AG09309 (cell line): ENCODE measurements at places on chromosomes 7 and 10.
A peak's percentile ranks its signal among the peaks of the same experiment; 100 is the strongest.

- no peak for DNase-seq
Measured at GRCh38 chr10:14560274-14560673, 214.4 kb downstream of the FAM107B start.

- no peak for DNase-seq
Measured at GRCh38 chr7:51160411-51160810, 156.2 kb downstream of the COBL start.

DNA sequence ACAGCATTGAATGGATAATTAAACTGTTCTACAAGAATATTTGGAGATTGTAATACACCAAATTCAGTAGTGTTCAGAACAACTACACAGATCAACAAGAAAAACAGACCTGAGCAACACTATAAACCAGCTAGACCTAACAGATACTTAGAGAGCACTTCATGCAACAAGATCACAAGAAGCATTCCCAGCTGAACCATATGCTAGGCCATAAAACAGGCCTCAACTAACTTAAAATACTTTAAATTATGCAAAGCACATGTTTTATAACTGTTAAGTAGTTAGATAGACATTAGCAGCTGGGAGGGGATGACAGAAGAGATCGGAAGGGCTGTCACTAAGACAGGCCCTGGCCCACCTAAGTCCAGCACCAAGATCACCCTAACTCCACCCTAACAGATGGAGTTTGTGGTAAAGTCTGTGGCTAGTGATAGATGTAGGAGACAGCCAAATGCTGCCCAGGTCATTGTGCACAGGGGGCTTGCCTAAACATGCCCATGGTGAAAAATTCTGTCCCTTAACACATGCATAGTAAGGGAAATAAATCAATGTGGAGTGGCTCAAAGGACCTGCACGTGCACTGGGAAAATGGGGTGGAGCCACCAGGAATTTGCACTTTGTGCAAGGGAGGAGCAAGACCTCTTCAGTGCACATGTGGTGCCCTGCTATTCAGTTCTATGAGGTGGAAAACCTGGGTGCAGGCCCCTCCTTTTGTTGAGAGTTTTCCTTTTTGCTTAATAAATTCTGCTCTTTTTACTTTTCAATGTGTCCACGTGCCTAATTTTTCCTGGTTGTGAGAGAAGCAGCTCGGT, 567.8 kb upstream of the NRG3 start:
- DNase-seq, result no peak

GRCh38 chr10:15804109-15804508, 56.2 kb downstream of the MINDY3 start:
- DNase-seq, result no peak

GRCh38 chr10:48580236-48580635, 24.6 kb downstream of the ARHGAP22 start:
- no peak for DNase-seq

DNA sequence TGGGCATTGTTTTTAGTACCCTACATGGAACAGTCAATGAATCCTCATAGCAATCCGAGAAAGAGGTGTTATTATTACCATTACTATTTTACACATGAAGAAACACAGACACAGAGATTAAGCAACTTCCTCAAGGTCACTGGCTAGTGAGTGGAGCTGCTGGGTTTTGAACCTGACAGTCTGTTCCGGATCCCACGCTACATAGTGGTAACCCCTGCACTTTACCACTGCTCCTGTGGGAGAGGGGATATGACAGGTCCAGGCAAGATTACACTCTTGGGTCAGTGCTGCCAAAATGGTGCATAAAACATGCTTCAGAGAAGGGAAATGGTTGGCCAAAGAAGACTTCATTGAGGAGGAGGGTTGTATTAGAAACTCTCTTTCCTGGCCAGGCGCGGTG, 185.7 kb downstream of the XPNPEP1 start:
- DNase-seq, result no peak

- DNase-seq, result no peak
Measured at GRCh38 chr7:7408001-7408770, 127.5 kb downstream of the COL28A1 start.

GRCh38 chr7:48084727-48085432, 4.2 kb upstream of the UPP1 start:
- peak; percentile 96 for DNase-seq

DNA sequence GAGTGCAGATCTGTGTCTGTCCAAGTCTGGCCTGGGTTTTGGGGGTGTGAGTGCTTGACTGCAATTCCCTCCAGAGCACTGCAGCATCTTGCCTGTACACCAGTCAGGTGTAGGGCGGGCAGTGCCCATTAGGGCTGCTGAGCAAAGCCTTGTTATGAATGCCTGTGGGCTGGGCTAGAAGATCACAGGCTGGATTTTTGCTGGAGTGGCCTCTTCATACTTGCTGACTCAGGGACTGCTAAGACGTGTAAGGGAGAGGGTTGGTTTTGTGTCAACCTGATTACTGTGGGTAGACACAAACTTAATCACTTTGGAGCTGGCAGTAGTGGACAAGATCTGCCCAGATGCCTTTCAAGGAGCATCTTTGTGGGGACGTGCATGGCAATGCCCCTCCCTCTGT, 29.6 kb downstream of the DMBT1 start:
- no peak for DNase-seq

DNA sequence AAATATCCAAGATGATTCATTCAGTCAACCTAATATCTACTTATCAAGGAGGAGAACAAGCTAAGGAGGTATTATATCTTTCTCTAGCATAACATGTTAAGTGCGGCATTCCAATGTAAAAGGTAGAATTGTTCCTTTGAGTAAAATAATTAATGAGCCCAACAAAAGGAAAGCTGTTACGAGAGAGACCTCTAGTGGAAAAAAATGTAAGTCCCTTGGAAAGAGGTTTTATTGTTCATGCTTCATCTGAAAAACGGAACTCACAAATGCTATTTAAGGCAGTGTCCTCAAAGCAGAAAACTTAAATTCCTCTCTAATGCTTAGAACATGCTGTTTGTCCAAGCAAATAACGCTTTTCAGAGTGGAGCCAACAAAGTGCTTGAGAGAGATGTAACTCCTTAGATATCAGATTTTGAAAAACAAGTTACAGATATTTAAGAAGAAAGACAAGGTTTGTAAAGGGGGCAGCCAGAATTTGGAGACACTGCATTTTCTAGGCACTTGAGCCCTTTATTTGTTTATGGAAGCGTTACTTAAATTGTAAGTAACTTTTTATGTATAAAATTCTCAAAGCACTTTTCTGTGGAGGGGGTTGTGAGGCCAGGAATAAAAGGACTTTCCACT, 119.9 kb downstream of the TFEC start:
- peak; percentile 10 for DNase-seq

GRCh38 chr10:85642421-85643170, 724.0 kb downstream of the GRID1 start:
- DNase-seq, result peak; percentile 2

GRCh38 chr10:102900006-102900405, 18.1 kb upstream of the CNNM2 start:
- DNase-seq, result no peak

DNA sequence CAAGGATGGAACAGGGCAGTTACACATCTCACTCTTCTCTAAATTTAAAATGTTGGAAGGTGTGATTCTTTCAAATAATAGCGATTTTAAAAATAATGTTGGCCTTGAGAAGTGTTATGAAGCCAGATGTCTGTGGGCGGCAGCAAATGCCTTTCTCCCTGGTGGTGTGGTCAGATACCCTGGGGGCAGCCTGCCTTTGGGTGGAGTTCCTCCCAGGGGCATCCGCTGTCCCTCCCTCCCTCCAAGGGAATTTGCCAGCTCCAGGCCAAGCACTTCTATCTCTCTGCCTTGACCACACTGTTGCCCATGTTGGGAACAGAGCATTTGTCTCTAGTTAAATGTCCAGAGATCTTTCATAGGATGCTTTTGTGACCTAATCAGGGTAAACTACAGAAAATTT, 121.4 kb downstream of the POU6F2 start:
- no peak for DNase-seq

- DNase-seq, result no peak
Measured at GRCh38 chr7:114083166-114084001, 164.6 kb upstream of the PPP1R3A start.

DNA sequence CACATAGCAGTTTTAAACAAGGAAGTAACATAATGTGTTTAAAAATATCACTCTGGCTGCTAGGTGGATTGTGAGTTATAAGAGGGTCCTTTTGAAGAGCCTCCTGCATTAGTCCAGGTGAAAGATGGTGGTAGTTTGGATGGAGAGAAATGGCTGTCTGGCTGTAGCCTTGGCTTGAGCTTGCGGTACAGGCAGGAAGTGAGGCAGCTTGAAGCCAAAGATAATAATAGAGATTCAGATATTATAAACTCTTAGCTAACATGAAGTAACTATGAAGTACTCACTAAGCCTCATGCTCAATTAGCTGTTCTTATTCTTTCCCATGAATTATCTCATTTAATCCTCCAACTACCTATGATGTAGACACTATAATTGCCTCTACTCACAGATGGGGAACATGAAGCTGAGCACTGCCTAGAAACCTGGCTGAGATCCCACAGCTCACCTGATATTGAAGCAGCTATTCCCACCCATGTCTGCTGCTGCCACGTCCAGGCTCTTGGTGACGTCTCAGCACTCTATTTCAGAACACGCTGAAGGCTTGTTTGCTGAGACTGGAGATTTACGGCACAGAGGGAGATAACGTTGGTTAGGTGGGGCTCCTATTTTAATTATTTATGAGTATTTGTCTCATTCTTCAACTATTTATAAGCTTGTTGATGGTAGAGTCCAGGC, 10.4 kb downstream of the C10orf120 start:
- DNase-seq, result no peak

- no peak for DNase-seq
Measured at GRCh38 chr7:360454-361100, 70.6 kb downstream of the FOXL3 start.

DNA sequence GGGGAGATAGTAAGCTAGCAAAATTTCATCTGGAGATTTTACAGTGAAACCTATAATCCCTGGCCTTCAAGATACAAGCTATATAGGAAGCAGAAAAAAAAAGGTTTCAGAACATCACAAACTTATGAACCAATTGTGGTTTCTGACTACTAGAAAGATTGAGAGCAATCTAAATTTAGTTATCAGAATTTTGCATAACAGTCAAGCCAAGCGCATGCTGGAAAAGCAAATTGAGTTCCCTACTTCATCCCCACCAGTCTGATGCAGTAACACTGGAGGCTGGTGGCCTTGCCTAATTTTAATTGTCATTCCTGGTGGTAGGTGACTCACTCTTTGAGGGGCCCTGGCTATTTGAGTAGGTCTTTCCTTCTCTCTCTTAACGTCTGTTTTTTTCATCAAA, 46.3 kb upstream of the ELMO1 start:
- no peak for DNase-seq

DNA sequence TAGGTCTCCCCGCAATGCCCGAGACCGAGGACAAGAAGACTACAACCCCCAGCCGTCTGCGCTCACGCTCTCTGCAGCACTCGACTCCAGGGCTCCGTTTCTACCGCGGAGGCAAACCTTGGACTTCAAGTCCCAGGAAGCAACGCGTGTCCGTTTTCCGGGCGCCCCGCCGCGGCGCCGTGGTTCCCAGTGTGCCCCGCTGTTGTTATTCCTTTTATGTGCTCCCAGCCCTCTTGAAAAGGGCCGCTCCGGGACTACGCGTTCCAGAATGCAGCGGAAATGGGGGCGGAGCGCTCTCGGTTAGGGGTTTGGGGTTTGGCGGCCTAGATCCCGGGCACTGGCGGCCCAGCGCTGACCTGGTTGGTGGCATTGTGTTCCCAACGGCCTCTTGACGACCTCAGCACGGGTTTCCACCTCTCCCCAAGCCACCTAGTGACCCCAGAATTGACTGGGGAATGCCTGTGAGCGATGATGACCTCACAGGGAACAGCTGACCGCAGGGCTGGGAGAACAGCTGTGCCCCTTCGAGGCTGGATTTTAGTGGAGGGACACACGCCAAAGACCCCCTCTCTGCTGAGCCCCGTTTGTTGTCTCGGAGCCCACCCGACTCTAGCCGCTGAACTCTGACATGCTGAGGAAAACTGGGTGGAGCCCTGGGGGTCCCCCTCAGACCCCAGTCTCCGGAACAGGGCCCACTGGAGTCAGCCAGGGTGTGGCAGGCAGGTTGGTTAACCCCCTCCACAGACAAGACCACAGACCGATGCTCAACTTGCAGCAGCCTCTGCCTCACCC, 488 bp upstream of the CDK5 start:
- DNase-seq, result peak; percentile 99

GRCh38 chr10:71259815-71260501, 47.6 kb downstream of the UNC5B start:
- no peak for DNase-seq

- no peak for DNase-seq
Measured at GRCh38 chr7:38462819-38463218, 168.4 kb downstream of the AMPH start.

DNA sequence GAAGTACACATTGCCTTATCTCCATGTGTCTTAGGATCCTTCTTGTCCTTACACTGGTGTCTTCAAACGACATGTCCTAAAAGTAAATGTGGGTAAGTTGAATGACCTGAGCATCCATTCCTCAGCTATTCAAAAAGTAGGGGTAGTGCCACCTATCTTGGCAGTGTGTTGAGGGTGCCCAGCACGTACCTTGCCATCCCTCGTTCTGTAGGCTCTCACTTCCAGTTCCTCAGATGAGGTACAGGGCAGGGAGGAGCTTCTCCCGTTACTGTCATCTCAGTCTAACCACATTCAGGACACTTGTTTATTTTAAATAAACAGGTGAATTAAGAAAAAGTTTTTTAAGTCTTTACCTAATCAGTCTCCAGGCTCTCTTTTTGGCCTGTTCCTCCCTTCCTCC, 13.0 kb downstream of the BUD23 start:
- DNase-seq, result no peak

GRCh38 chr7:140640060-140640637, 464 bp downstream of the DENND2A start:
- no peak for DNase-seq

- DNase-seq, result peak; percentile 21
Measured at GRCh38 chr7:13946181-13946580, 43.3 kb downstream of the ETV1 start.

DNA sequence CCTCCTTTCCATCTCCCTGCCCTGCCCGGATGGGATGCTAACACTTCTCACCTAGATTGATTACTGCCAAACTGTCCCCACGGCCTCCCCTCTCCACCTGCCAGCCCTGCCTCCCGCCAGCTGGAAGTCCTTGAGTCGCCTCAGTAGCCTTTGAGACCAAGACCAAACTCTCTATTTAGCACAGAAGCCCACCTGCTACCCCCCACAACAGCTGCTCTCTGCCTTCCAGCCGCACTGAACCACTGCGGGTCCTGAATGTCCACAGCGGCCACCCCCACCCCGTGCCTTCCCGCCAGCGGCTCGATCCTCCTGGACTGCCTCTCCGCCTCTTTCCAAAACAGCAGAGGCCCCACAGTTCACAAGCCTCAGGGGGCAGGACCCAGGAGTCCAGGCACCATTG, 39.0 kb downstream of the FKBP6 start:
- no peak for DNase-seq

GRCh38 chr7:24119852-24120251, 164.1 kb upstream of the NPY start:
- DNase-seq, result no peak
